Endodermal cell (in vitro differentiated cells): ENCODE measurements at places on chromosomes 7 and 10.
A peak's percentile ranks its signal among the peaks of the same experiment; 100 is the strongest.

DNA sequence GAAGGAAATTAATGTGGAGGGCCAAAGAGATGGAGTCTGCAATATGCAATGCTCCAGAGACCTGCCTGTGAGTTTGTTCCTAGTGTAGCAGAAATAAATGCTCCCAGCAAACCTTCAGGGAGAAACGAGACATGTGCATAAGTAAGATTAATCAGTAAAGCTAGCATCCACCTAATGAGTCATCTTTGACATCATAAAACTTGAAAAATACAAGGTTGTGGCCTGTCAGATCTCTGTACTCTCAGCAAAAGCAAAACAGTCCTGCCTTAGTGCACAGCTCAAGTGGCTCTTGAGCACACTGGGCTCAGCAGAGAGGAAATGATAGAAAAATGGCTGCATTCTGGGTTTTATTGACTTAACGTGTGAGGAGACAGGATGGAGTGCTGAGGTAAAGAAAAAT lies 32.5 kb upstream of the ERCC6 start:
- no peak for DNase-seq

GRCh38 chr7:82335001-82335400 lies 108.6 kb downstream of the CACNA2D1 start:
- no peak for DNase-seq

- DNase-seq: no peak
These were observed 21.3 kb downstream of the AVL9 start for GRCh38 chr7:32516551-32517100.

DNA sequence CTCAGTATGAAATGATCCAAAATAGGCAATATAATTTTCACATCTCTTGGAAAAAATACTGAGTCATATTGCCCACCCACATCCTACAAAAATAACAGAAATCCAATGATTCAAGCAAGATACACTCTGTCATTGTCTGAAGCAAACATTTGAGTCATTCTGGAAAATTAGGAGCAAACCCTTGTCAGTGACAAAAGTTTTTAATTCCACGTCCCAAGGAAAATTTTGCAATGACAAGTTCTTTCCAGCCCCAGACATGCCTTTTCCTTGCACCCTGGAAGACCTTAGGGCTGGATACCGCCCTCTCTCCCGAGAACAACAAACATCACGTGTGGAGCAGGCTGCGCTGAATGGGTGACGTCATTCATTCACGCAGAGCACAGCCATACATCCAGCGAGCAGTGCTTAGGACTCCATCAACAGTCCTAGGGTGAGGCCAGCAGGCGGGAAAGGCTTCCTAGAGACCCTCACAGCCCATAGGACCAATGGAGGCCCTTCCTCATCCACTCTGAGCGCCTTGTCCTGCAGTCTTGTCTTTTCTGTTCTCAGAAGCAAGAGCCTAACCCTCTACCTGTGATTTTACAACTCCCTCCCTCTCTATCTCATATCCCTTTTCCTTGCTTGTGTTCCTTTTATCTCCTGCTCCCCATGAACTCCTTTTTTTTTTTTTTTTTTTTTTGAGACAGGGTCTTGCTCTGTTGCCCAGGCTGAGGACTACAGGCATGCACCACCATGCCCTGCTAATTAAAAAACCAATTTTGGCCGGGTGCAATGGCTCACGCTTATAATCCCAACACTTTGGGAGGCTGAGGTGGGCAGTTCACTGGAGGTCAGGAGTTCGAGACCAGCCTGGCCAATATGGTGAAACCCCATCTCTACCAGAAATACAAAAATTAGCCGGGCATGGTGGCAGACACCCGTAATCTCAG lies 23.5 kb upstream of the KDM7A start:
- DNase-seq: no peak

- peak; percentile 94 for DNase-seq
These were observed 4.3 kb downstream of the ELOVL3 start for GRCh38 chr10:102230264-102230860.

DNA sequence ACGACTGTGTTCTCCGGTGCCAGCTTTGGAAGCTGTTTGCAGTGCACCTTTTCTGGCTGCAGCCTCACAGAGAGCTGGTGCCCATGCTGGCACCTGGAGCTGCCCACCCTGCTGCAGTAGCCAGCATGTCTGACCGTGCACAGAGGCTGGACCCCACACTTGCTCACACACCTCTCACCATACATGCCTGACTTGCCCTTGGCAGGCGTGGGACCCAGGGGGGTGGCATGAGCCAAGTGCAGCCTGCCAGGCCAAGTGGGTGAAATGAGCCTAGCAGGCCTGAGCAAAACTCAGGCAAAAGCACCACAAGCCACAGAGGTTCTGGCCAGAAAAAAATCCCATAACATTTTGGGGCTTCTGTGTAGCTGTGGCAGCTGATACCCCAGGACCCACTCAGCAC lies 258.8 kb downstream of the XPNPEP1 start:
- no peak for DNase-seq

DNA sequence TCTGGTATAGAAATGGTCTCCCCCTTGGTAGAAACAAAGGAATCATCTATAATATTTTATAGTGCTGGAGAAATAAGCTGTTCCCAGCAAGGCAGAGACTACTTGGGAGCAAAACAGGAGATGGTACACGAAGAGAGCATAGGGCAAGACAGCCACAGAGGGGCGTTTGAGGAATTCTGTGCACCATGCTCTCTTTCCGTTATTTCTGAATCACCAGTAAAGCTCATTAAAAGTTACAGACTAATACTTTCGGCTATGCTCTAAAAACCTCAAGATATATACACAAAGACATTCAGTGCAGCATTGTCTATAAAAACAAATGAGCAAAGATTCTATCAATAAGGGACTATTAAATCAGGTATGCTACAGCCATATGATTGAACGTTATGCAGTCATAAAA lies 68.5 kb upstream of the FHIP2A start:
- no peak for DNase-seq

DNA sequence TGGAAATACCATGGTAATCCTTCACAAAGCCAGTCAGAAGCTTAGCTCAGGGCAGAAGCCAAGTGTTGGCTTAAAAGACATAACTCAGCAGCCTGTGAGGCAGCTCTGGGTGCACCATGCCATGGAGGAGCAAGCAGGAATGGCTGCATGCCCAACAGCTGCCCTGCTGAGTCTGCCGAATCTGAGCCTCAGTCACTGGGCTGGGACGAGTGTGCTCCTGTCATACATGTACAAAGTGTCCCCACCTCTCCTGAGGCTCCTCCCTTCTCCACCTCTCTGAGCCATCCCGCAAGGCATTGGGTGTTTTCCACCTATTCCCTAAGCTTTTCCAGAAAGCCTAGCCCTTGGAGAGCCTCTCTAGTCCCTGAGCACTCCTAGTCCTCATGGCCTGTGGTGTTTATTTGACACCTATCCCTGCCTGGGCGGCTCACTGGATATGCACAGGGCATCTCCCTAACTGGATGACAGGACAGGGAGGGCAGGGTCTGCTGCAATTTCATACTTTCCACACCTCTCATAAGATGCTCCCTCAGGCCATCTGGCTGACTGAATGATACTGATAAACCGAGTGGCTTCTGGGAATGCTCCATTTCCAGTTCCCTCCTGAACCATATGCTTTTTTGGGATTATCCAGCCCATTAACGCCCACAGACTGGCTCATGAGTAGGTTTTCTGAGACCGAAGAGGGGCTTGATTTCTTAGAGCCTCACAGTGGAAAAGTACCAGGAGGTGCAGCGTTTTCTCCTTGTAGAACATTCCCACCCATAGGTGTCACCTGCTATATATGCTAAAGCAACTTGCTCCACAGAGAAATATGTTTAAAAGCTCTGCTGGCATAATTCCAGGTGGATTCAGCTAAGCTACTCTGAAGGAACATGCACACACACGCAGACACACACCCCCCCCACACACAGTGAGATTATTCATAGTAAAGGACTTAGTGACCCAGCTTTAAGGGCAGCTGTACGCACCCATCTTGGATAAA lies 199.3 kb downstream of the SNX10 start:
- no peak for DNase-seq

DNA sequence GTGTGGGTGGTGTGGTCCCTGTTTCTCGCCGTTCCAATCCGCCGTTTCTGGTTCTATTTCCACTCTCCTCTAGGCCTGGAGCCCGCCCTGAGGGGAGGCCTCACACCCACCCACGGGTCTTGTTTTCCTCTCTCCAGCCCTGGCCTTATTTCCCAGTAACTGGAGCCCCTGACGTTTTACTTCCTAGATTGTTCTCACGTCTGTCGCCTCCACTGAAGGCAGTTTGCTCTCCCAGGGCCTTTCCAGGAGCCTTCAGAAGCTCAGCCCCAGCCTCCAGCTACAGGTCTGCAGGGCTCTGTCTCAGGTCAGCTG lies 30.6 kb downstream of the CFAP46 start:
- peak; percentile 78 for DNase-seq

GRCh38 chr10:129951970-129952265 lies 12.2 kb downstream of the EBF3 start:
- no peak for DNase-seq

- DNase-seq: no peak
These were observed 228.6 kb upstream of the TMEM72 start for GRCh38 chr10:44682507-44682906.

- DNase-seq: no peak
These were observed 63.9 kb upstream of the PRKCQ start for GRCh38 chr10:6643962-6644361.

DNA sequence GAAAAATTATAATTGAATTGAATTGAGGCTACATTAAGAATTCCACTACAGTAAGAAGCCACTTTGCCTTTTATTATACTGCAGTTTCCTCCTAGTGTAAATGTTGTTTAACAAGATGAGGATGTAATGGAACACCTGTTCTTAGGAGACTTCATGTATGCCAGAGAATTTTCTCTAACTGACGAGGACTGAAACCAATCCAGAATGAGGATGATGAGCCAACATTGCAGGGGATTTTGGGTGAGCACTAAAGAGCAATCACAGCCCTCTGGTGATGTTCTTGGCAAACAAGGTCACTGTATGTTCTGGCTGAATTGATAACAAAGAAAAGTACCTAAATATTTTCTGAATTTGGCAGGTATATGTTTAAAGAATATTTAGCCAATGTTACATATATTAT lies 60.9 kb downstream of the RELN start:
- no peak for DNase-seq

GRCh38 chr7:1964913-1965578 lies 267.7 kb downstream of the MAD1L1 start:
- DNase-seq: no peak

DNA sequence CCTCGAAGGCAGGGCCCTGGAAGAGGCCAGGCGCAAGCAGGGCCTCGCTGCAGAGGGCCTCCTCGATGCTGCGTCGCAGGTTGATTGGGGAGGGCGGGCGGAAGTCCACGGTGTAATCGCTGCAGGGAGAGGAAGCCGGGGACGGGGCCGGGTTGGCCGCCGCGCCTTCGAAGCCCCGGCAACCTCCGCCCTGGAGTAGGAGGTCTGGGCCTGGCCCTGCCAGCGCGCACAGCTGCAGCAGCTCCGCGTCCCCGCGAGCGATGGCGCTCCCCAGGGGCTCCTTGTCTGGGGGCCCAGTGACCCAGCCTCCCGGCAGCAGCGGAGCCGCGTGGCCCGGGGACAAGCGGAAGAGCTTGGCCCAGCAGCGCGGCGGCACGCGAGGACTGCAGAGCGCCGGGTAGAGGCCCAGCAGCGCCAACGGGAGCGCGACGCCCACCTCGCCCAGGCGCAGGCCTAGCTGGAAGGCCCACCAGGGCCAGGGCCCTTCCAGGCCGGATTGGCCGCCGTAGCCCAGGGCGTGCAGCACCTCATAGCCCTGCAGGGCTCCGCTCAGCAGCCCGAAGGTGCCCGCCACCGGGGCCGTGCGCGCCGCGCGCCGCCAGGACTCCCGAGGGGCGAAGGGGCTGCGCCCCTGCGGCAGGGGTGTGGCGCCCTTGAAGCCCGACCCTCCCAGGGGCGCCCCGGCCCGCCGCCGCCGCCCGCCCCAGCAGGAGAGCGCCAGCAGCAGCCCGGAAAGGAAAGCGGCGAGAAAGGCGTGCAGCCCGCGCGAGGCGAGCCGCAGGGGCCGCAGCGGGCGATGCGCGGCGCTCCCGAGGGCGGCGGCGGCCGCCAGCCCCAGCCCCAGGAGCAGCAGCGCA lies 7.8 kb upstream of the RBM28 start:
- peak; percentile 71 for DNase-seq

GRCh38 chr7:109582211-109582610 lies 1012.5 kb downstream of the DNAJB9 start:
- no peak for DNase-seq

DNA sequence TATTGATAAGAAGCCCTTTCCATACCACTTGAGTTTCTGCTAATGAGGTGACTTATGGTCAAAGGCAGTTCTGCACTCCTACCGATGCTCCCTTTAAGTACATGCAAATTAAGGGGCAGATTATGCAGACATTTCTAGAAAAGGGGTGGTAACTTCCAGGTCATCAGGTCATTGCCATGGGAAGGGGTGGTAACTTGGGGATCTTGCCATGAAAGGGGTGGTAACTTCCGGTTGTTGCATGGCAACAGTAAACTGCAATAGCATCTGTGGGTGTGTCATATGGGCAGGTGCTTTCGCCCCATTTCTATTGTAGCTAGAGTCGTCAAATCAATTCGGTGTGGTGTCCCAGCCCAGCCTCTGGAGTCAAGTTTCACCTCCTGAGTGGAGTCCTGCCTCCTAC lies 150.9 kb downstream of the UBE2H start:
- DNase-seq: peak; percentile 72

DNA sequence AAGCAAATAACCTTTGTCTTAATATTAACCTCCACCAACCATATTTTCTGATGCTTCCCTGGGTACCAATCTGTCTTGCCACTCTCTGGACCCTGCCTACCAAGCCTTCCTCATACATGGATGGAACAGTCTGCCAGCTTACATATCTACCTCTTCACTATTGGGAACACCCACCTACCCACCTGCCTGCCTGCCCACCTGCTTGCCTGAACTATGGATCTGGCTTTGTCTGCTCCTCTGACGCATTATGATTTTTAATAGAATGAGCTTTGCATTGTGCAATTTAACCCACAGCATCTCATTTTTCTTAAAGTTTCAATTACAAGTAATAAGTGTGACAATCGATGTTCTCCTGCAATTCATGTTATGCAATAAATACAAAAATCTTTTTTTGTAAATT lies 137.9 kb upstream of the LSM8 start:
- DNase-seq: no peak

DNA sequence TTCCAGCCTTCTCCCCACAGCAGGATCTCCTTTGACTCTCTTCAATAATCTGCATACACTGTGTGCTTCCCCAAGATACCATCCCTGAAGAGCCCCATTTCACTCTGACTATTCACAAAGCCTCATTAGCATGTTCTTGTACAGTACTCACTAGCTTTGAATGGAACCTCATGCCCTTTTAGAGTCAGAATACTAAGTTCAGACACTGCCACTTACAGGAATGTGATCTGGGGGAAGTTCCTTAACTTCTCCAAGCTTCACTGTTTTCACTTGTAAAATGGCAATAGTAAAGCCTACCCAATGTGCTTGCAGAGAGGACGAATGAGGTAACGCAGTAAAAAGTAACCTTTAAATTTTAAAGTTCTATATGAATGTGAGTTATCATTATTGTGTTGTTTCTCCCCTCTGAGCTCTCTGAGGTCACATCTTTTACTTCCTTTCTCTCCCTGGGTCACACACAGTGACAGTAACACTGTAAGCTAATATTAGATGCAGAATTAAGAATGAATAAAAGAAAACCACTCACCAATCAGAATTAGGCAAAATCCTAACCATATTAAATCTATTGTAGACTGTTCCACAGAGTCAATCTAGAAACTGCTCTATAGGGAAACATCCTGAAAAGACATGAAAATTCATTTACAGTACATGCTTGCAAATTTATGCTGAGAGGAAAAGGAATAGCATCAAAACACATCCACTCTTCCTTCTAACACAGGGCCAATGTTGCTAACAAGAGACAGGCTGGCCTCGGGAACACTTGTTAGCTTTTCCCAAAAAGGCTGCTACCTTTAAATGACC lies 64.2 kb upstream of the IL6 start:
- no peak for DNase-seq
